ENCODE measurements at places on chromosomes 1 and 21. TPM values are rescaled to one million over a fixed set of nuclear protein-coding genes. Genes with fewer than 3 reads are reported as not detected.

- H3K4me3 ChIP-seq, result no peak overlapping the region
- H3K4me1 ChIP-seq, result no peaks in the 10 kb centered on the region
- DNase-seq, result no peak
- H3K36me3 ChIP-seq, result no peaks in the 10 kb centered on the region
- no peaks in the 10 kb centered on the region for H3K27me3 ChIP-seq
These were observed 1301.4 kb downstream of the PLA2G4A start for GRCh38 chr1:188129856-188130838.

GRCh38 chr1:85617633-85618100 lies 37.1 kb downstream of the CCN1 start:
- peaks cover 9% of the 10 kb centered on the region for H3K4me1 ChIP-seq
- H3K27me3 ChIP-seq, result no peaks in the 10 kb centered on the region
- H3K4me3 ChIP-seq, result no peak overlapping the region
- no peak overlapping the region for H3K27ac ChIP-seq
- H3K36me3 ChIP-seq, result no peaks in the 10 kb centered on the region
- no peak for DNase-seq

GRCh38 chr1:47241114-47242113 lies 9.4 kb upstream of the TAL1 start:
- H3K27me3 ChIP-seq, result no peaks in the 10 kb centered on the region
- no peak overlapping the region for H3K4me3 ChIP-seq
- H3K27ac ChIP-seq, result no peak overlapping the region
- no peak for DNase-seq
- no peaks in the 10 kb centered on the region for H3K4me1 ChIP-seq

DNA sequence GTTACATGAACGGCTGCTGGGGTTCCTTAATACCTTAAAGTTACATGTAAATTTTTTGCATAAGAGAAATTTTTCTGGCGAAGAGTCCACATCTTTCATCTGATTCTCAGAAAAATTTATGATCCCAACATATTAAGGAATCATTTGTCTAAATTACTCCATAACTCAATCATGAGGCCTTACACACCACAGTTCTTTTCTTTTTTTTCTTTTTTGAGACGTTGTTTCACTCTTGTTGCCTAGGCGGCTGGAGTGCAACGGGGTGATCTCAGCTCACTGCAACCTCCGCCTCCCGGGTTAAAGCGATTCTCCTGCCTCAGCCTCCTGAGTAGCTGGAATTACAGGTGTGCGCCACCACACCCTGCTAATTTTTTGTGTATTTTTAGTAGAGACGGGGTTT lies 2.1 kb upstream of the S100A11 start:
- H3K27me3 ChIP-seq, result no peaks in the 10 kb centered on the region
- peak overlapping the region; percentile 13 for H3K27ac ChIP-seq
- H3K36me3 ChIP-seq, result no peaks in the 10 kb centered on the region
- no peak for DNase-seq

GRCh38 chr1:54413295-54413694 lies 7.1 kb upstream of the SSBP3 start:
- no peak overlapping the region for H3K27ac ChIP-seq
- H3K27me3 ChIP-seq, result no peaks in the 10 kb centered on the region
- no peaks in the 10 kb centered on the region for H3K36me3 ChIP-seq
- peaks cover 15% of the 10 kb centered on the region for H3K4me1 ChIP-seq

GRCh38 chr1:25773441-25774125 lies 26.4 kb upstream of the SELENON start:
- H3K4me1 ChIP-seq, result no peaks in the 10 kb centered on the region
- H3K27me3 ChIP-seq, result no peaks in the 10 kb centered on the region
- H3K27ac ChIP-seq, result no peak overlapping the region
- H3K36me3 ChIP-seq, result peaks cover 17% of the 10 kb centered on the region
- no peak overlapping the region for H3K4me3 ChIP-seq

DNA sequence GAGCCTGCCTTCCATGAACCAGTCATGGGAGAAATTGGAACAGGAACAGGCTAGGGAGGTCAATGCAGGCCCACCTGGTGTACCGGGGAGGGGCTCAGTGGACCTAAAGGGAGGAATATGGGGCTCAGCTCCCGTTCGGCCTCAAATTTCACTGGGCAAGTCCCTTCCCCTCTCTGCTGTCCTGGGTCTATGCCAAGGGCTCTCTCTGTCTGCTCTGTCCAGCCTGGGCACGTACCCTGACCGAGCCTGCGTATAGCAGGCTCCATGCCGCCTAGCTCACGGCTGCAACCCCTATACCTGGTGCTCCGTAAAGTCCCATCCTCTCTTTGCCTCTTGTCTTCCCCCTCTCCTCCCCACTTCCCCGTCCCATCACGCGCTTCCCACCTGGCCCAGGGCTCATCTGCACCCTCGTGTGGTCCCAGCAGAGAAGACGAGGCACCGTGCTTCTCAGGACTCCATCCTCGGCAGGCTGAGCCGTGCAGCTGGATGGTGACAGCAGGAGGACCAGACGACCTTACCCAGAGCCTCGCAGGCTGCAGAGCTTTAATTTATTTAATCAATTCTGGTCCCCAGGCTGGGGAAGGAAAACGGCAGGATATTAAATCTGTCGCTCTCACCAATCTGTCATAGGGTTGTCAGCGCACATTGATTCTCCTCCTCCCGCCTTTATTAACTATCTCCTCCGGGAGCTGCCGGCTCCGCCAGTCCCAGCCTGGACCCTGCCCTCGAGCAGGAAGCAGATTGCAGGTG lies 25.0 kb upstream of the DISP3 start:
- no peak overlapping the region for H3K27ac ChIP-seq
- H3K4me3 ChIP-seq, result no peak overlapping the region
- H3K4me1 ChIP-seq, result no peaks in the 10 kb centered on the region
- DNase-seq, result no peak

DNA sequence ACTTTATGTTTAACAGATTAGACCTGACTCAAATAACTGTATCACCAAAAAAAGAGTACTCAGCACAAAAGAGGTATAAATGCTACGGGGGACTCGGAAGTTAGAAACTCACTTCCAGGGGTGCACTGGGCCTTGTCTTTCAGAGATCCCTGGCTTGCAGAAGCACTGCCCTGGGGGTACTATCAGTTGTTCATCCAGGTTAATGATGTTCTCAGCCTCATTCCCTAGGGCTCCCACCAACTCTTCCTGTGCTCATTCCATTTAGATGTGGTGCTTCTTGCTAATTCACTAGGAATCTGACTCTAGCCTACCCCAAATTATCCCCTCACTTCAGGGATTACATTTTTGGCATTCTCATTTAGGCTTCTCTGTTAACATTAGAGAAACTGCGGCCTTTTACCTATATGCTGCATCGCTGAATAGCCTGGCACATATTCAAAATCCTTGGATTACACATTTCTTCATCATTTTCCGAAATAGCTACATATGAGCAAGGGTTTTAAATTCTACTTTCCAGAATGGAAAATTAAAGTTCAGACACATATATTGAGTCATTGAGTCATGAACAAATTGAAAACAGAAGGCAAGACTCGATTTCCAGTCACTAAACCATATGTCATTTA lies 338.5 kb downstream of the KCTD3 start:
- no peak overlapping the region for H3K4me3 ChIP-seq
- H3K27me3 ChIP-seq, result no peaks in the 10 kb centered on the region
- no peak overlapping the region for H3K27ac ChIP-seq
- H3K4me1 ChIP-seq, result no peaks in the 10 kb centered on the region
- no peaks in the 10 kb centered on the region for H3K36me3 ChIP-seq

GRCh38 chr21:33362044-33362555 lies 37.3 kb downstream of the IFNAR1 start:
- H3K27ac ChIP-seq, result no peak overlapping the region
- H3K4me1 ChIP-seq, result peaks cover 11% of the 10 kb centered on the region
- peaks cover 2% of the 10 kb centered on the region for H3K36me3 ChIP-seq
- no peak overlapping the region for H3K4me3 ChIP-seq
- no peaks in the 10 kb centered on the region for H3K27me3 ChIP-seq

- peak within 1 kb of the TSS; percentile 25 for H3K4me3 ChIP-seq
- DNase-seq, result peak; percentile 74
- no peaks in the 10 kb centered on the region for H3K36me3 ChIP-seq
These were observed at the start of gene KAZN for GRCh38 chr1:14598498-14599182. Gene KAZN, plus strand, starts transcription at chr1:14598685.

DNA sequence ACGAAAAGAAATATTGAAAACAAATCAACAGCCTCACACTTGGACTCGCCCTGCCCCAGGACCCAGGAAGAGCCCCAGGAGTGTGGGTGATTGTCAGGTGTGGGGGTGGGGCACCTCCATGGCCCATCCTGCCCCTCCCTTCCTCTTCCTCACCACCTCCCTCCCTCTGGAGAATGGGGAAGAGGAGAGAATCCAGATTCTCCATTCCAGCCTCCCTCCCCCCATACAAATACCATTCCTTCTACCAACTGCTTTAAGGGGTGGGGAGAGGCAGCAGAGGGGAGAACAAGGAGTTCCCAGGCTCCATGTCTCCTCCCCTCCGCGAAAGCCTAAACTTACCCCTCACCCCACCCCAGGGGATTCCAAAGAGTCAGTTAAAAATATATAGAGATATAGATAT lies 36.7 kb downstream of the MEF2D start:
- H3K27ac ChIP-seq, result peak overlapping the region; percentile 94
- peaks cover 49% of the 10 kb centered on the region for H3K4me1 ChIP-seq
- H3K36me3 ChIP-seq, result peaks cover 36% of the 10 kb centered on the region
- H3K27me3 ChIP-seq, result no peaks in the 10 kb centered on the region
- no peak for DNase-seq
- no peak overlapping the region for H3K4me3 ChIP-seq

DNA sequence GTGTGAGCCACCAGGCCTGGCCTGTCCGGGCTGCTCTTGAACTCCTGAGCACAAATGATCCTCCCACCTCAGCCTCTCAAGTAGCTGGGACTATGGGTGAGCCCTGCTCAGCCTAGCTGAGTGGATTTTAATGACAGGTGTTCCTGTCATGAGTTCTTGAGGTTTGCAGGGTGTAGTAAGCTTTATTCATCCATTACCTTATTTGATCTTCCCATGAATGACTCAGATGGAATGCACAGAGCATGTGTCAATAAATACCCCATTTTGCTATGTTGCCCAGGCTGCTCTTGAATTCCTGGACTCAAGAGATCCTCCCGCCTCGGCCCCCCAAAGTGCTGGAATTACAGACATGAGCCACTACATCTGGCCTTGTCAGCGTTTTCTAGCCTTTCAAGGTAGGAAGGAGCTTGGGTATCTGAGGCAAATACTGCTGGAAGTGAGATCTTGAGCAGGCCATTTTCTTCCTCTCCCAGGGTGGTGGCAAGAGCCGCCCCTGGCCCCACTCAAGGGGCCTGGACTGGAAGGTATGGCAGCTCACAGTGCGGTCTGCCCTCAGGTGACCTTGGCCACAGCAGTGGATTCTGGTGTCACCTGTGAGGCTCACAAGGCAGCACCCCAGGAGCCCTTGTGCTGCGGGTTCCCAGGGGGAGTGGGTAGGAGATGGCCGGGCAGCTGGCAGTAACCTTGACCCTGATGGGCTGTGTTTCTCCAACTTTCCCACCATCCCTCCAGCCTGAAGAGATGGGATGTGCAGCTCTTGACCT lies 20.0 kb downstream of the PIK3CD start:
- H3K36me3 ChIP-seq, result no peaks in the 10 kb centered on the region
- no peak overlapping the region for H3K27ac ChIP-seq
- H3K27me3 ChIP-seq, result no peaks in the 10 kb centered on the region
- DNase-seq, result no peak
- no peaks in the 10 kb centered on the region for H3K4me1 ChIP-seq
- H3K4me3 ChIP-seq, result no peak overlapping the region

- H3K4me3 ChIP-seq, result no peak overlapping the region
- H3K27me3 ChIP-seq, result no peaks in the 10 kb centered on the region
- H3K4me1 ChIP-seq, result no peaks in the 10 kb centered on the region
- H3K36me3 ChIP-seq, result no peaks in the 10 kb centered on the region
These were observed 329.1 kb downstream of the LRRIQ3 start for GRCh38 chr1:73868810-73869336.

The MUTYH gene
- total RNA-seq, result 19.4 TPM

The NPR1 gene
- total RNA-seq, result 29.6 TPM

The CASQ1 gene
- 9.4 TPM for total RNA-seq

The KDF1 gene
- not detected for total RNA-seq

The GJA8 gene
- not detected for total RNA-seq

The OXCT2 gene
- 0.99 TPM for total RNA-seq

The TCHH gene
- total RNA-seq, result under 0.01 TPM

All from sigmoid colon (tissue), 7 donors.